Left lobe of liver (tissue), 2 donors: ENCODE measurements at places on chromosomes 7 and 10. TPM values are rescaled to one million over a fixed set of nuclear protein-coding genes. Genes with fewer than 3 reads are reported as not detected.

- DNase-seq = no peak
These were observed 35.0 kb downstream of the SEPTIN14 start for GRCh38 chr7:55827577-55827976.

GRCh38 chr10:110241841-110242240, 34.4 kb downstream of the MXI1 start:
- no peak for DNase-seq

DNA sequence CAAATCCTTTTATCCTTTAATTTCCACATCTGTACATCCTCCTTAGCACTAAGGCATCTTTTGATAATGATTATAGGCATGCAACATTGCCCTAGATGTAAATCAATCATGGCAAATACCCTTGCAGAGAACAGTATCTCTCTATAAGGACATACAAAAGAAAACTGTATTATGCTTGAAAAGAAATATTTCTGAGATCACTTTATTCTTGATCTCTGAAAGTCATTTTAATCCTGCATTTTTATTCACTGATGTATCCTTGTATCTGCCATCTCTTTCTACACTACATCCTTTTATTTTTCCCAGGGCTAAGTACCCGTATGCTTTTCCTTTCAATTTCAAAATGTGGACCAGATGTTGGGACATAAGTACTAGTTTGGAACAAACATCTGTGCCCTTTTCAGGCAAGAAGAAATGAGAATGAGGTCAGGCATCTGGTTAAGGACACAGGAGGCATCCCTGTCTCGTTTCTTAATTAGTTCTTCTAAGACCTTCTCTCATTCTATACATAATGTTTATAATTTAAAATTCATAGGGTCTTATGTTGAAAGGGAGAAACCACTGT, 338.6 kb downstream of the CNTNAP2 start:
- DNase-seq = no peak

- no peak for DNase-seq
These were observed 17.1 kb downstream of the UNCX start for GRCh38 chr7:1249731-1250130.

Gene GIMAP7
- 4.4 TPM for total RNA-seq

- no peak for DNase-seq
These were observed 394.4 kb upstream of the NPVF start for GRCh38 chr7:25622695-25623094.

Gene EN2
- total RNA-seq = not detected

- peak; percentile 91 for DNase-seq
These were observed 339.0 kb downstream of the RNLS start for GRCh38 chr10:88243836-88244730.

- DNase-seq = no peak
These were observed 733.7 kb upstream of the IGFBP3 start for GRCh38 chr7:46654546-46655443.

Gene ABCB4
- total RNA-seq = 114 TPM

DNA sequence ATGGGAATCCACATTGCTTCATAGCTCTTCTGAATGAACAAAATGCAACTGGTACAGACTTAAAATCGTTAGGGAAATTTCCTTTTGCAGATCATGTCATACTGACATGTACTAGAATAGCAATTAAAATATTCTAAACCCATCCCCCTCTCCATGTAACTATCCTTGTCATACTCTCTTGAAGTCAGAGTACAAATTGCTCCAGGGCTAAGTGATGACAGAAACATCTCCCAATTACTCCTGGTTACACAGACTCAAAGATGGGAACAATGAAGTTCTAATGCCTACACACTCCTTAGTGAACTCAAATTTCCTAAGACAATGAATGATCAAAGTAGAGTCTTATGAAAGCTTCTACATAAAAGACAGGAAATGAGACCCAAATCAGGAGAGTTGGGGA, 87.2 kb downstream of the PDE1C start:
- no peak for DNase-seq

Gene HHEX
- 47.4 TPM for total RNA-seq

Gene AGBL3
- total RNA-seq = 2.1 TPM

DNA sequence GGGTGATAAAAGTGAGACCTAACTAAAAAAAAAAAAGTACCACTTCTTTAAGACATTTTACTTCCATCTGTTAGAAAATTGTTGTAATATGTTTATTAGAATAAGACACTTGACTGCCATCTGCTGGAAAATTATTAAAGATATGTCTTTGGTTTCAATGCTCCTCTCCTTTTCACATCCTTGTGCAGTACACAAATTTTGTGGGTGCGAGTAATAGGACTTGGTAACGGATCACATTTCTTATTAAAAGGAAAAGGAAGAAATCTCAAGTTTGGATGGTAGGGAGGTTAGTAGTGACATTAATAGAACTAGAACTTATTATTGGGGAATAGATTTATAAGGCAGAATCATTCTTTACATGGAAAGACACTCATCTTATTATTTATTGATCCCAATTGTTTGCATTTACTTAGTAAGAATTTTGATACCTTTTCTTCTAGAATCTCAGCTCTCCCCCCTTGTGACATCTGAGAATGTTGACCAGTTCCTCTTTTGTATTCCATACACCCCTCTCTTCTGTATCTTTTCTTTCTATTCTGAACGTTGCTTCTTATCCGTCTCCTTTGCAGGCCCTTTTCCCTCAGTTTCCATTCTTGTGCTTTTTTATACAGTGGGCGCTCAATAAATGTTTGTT, 43.0 kb upstream of the RPA3 start:
- no peak for DNase-seq

DNA sequence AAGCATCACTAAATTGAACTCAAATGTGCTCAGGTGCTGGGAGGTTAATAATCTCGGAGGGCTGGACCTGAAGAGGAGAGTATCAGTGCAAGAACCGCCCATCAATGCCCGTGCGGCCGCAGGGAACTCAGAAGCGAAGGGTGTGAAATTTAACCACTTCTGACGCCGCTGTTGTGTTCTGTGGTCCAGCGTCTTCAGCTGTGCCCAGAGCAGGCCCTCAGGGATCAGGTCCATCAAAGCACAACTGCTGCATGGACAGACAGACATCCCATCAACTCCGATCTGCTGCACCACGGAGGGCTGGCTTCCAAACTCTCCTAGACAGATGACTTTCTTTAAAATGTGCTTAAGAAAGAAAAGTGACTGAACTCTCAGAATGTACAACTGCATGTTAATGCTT, 144.9 kb upstream of the TCERG1L start:
- no peak for DNase-seq

GRCh38 chr10:112434988-112435619, 11.6 kb downstream of the ZDHHC6 start:
- no peak for DNase-seq

DNA sequence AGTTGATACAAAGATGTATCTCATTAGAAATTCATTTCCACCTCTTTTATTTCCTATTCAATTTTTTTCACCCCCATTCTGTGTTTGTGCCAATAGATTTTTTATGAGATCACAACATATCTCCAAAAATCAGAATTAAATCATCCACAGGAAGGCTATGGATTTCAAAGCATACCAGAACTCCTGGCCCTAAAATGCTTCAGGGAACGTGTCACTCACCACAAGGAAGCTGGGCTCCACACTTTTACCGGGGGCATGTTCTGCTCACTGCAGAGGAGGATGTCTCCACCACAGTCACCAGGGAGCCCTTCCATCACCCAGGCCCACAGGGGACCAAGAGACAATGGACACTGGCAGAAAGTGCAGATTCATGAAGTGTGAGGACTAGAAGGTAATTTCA, 456.8 kb downstream of the KCNMA1 start:
- DNase-seq = no peak

DNA sequence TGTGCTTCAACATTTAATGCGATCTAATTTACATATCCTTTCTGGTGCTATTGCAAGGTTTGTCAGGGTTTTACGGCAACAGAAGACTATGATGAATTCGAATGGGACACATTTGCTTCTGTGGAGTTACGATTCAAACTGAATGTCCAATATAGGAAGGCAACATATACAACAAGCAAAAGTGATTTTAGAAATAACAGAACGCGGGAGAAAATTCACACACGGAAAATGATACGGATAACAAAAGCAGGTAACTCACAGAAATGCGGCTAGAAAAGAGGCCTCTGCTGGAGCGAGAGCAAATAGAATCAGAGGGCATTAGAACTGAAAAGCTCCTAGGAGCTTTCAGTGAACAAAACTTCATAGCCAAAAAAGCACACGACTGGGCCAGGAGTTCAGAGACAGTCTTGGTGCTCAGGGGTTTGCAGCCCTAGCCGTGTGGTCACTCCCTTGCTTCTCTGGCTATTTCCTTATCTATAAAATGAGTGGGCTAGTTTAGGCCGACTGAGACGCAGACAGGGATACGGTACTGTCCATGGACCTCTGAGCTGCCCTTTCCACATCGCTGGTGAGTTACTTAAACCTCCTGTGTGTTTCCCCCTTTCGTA, 557 bp upstream of the TAX1BP1 start:
- DNase-seq = no peak

GRCh38 chr10:117000580-117000979, 4.4 kb downstream of the SHTN1 start:
- DNase-seq = no peak

Gene TAS2R41
- 0.45 TPM for total RNA-seq

- DNase-seq = no peak
These were observed 75.7 kb upstream of the MACROH2A2 start for GRCh38 chr10:69976795-69977546.

GRCh38 chr10:131574707-131575430, 263.3 kb upstream of the TCERG1L start:
- DNase-seq = peak; percentile 46

GRCh38 chr7:83457022-83457892, 191.7 kb downstream of the SEMA3E start:
- DNase-seq = no peak

DNA sequence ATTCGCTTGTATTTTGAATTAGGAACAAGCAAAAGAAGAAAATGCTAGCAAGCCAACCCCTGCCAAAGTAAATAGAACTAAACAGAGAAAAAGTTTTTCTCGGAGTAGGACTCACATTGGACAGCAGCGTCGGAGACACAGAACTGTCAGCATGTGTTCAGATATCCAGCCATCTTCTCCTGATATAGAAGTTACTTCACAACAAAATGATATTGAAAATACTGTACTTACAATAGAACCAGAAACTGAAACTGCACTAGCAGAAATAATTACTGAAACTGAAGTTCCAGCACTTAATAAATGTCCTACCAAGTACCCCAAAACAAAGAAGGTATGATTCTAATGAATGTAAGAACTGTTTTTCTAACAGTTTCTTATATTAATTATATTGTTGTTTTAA, 87.9 kb downstream of the KMT2E start:
- no peak for DNase-seq

- DNase-seq = no peak
These were observed 312.4 kb downstream of the KCNMA1 start for GRCh38 chr10:77325233-77325537.

- no peak for DNase-seq
These were observed 24.1 kb downstream of the WDR86 start for GRCh38 chr7:151385626-151386300.

- DNase-seq = no peak
These were observed 22.4 kb downstream of the ADGRA1 start for GRCh38 chr10:133110133-133110532.

Gene ARHGAP19
- 4.1 TPM for total RNA-seq

- DNase-seq = no peak
These were observed 3.5 kb upstream of the LRRC18 start for GRCh38 chr10:48943096-48943495.

Gene SYT15
- total RNA-seq = 0.65 TPM
